ENCODE measurements at places on chromosomes 5 and 9.

GRCh38 chr9:23811633-23812032 is 14.4 kb downstream of the ELAVL2 start:
- no peak for DNase-seq

GRCh38 chr9:131529597-131530545 is 1.2 kb downstream of the UCK1 start:
- no peak for DNase-seq

DNA sequence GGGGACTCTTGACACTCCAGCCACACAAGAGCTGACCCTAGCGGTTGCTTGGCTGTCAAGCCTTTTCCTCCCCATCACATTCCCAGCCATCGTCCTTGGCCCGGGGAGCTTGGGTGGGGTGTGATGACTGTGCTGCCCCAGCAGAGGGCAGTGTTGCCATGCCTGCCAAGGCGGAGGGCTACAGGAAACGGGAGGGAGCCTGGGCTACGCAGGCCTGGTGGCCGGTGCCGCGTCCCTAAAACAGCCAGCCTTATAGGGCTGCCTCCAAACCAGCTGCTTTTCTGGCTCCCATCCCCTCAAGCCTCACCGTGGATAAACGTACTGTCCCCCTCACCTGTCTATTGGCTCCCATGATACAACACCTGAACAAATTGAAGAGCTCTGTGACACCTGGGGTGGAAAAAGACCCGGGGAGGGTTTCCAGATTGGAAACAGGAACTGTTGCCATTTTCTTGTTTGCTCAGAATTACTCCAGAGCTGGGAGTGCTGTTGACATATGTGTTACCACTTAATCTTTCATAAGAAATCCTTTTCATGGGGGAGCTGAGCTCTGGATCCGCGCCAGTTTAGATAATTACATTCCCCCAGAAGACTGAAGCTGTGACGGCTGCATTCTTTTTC is 72.8 kb upstream of the ASTN2 start:
- DNase-seq: peak; percentile 28

- no peak for DNase-seq
Measured at GRCh38 chr5:39400713-39401578, 23.8 kb downstream of the DAB2 start.

- no peak for DNase-seq
Measured at GRCh38 chr5:54803471-54804011, 181.9 kb downstream of the ESM1 start.

- no peak for DNase-seq
Measured at GRCh38 chr5:53873235-53873634, 312.8 kb downstream of the NDUFS4 start.

DNA sequence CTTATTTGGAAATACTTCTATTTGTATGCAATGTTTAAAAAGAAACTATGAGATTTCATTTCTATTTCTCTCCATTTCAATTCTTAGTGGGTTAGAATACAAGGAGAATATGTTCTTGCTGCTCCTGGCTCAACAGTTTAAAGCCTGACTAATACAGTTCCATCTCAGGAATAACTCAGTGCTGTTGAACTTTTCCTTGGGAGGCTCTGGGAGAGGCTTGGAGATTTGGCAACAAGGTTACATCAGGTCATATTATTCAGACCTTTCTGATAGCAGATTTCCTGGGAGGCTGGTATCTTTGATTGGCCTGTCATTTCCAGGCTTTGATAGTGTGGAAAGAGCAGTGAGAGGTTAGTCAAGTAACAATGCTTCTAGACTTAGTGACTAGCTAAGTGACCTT is 481.7 kb upstream of the KLF4 start:
- no peak for DNase-seq

DNA sequence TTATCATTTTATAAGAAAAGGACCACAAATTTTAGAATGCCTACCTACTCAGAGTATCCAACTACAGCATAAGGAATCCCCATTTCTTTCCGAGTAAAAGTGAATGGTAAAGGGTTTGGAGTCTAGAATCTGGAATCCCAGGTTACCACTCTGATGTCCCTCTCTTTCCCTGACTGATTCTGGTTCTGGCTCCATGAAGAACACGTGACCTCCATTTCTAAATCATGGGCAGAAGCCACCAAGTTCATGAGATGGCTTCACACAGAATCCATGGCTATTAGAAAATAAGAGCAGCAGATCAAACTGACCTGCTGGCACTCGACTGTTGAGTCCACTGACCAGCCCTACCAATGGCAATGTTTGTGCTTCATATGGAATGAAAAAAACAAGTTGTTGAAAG is 40.7 kb downstream of the PFDN1 start:
- DNase-seq: no peak

DNA sequence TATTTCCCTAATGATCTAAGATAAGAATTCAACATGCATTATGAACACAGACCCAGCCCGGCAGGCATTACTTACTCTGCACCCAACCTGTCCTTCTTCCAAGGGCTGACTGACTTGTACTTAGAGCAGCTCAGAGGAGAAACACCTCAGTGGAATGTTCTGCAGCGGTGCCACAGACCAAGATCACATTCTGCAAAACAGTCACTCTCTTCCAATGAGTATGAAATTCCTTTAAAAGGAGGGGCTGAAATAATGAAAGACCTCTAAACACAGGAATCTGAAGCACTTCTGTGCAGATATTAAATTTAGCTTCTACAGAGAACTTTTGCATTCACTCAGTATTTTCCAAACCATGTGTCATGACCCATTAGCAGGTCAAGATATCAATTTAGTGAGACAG is 172.9 kb downstream of the ZDHHC21 start:
- DNase-seq: no peak

- peak; percentile 67 for DNase-seq
Measured at GRCh38 chr5:109743770-109744212, 54.1 kb downstream of the MAN2A1 start.

DNA sequence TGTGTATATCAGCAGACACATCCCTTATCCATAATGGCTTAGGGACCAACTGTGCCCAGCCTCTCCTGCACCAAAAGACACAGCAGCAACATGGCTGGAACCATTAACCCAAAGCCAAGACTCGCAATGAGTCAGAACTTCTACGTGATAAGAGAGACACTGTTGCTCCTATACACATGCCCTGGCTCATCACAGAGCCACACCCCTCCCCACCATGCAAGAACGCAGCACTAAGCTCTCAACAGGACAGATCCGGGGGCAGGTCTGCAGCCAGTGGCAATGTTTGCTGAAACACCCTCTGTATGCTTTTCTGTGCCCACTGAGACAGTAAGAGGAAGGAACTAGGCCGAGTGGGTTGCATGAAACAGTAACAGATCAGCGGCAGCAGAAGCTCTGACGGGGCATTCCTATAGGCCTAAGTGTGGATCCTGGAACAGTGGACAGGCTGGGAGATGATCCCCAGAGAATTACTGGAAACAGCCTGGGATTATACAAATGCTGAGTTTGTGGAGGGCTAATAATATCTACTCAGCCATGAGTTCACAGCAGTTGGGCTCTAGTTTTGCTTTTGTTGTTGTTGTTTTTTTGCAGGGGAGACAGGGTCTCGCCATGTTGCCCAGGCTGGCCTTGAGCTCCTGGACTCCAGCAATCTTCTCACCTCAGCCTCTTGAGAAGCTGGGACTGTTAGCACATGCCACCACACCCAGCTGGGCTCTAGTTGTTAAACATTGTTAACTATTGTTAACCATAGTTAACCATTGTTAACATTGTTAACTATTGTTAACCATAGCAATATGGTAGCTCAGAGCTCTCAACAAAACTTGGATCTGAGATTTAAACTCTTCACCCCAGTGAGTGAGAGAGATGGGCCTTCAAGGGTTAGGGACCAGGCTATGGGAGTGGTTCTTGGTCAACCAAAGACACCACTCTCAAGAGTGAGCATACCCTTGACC is 41.0 kb downstream of the B4GALT1 start:
- DNase-seq: no peak

DNA sequence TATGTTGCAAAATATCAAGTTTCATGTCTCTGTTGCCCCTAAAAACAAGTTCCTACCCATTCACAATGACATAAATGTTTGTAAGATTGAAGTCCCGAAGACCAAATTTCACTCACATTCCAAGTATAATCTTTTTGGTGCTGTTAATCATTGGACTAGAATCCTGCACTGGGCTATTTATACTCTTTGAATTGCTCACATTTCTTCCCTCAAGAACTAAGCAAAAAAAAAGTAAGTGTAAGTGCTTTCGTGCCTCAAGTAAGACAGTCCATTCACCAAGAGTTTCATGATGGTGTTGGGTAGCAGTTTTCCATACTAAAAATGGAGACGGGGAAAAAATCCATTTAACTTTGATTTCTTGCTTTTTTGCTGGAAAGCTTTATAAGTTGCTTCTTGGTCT is 242.3 kb downstream of the EBF1 start:
- no peak for DNase-seq

GRCh38 chr5:109483395-109483971 is 73.7 kb upstream of the PJA2 start:
- no peak for DNase-seq

DNA sequence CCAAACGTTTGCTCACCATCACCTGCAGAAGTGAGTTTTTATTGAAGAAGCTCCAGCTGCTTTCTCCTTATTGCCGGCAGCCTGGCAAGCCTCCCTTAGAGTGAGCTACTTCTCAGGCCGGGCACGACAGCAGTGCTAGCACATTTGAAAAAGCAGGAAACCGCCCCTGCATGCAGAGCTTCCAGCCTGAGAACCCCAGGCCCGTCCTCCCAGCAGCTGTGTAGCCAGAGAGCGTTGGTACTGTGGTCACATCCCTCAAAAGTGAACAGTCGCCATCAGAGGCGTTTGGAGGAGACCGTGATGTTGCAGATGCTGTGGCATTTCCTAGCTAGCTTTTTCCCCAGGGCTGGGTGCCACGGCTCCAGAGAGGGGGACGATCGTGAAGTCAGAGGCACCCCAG is 23.5 kb downstream of the SLC25A25 start:
- no peak for DNase-seq

GRCh38 chr5:115494570-115495289 is 49.8 kb downstream of the FEM1C start:
- no peak for DNase-seq

DNA sequence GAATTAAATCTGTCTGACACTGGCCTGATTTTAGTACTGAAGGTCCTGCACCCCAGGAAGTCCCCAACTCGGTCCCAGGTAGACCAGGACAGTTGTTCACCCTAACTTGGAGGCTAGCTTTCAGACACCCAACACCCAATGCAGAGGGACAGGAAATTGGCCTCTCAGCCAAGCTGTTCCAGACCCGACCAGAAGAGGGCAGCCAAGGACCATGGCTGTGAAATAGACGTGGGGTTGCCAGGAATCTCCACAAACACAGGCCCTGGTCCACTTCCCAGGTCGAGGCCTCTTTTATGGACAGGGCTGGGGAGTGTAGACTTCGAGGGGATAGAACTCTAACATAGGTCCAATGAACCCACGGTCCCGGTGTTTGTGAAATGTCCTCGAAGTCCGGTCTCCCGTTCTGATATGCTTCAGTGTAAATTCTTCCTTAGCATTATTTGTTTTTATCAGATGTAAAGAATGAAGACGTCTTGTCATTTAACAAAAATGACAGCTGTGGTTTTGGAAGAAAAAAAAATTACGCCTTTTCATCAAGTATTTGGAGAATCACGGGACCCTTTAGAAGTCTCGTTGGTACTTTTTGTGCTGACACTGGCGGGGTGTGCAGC is 260.3 kb upstream of the ADAMTS16 start:
- DNase-seq: peak; percentile 28

DNA sequence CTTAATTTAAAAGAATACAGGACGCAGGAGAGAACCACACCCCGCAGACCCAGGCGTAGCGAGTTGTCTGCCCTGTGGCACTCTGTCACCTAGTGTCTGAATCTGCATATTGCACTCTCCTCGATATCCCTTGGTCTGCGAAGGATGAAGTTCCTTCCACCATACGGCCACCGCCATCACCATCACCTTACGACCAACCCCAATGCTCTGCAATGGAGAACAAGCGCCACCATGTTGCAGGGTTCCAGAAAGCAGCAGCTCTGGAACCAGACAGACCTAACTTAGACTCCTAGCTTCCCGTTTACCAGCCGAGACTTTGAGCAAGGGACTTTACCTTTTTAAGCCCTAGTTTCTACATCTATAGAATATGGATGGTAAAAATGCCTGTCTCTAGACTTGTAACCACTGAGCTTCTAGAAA is 77.4 kb upstream of the DMRT1 start:
- DNase-seq: peak; percentile 17

DNA sequence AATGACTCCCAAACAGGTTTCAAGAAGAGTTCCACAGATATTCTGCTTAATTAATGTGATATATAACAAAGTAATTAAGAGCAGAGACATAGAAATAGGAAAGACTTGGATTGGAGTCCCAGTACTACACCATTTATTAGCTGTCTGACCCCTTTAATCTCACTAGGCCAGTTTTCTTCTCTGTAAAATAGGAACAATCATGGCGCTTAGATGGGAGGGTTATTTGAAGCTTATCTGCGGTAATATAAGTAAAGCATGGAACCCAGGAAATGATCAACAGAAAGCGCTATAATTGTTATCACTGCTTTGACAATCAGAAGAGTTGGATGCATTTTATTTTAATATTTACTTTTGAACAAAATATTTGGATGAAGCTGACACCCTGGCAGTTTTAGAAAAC is 71.3 kb upstream of the IFNE start:
- no peak for DNase-seq

DNA sequence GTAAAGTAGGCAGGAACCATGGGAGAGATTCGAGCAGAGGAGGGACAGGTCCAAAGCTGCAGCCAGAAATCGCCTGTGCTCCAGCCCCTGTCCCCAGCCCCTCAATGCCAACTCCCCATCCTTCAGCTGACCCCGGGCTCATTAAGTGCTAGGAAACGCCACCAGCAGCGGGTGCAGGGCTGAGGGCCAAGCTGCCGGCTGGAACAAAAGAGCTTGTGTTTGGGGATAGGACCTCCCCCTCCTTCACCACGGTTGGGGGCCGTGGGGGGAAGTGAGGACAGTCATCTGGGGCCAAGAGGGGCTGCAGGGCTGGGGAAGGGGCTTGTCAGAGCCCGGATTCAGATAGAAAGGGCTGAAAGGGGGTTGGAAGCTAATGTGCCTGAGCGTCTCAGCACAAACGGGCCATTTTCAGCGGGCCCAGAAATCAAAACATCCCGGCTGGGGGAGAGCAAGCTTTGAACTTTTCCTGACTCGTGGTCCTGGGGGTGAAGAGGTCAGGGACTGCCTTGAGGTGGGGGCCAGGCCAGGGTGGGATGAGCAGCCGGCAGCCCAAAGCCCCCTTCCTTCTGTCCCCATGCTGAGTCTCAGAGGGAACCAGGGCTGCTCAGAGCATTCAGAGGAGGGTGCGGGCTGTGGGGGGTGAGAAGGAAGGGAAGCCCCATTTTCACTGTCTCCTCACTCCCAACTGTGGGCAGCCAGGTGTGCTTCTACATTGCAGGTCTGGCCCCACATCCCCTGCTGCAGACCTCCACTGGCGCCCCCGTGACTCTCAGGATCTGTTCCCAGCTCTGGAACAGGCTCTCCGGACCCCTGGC is 69.4 kb upstream of the DAB2IP start:
- no peak for DNase-seq

DNA sequence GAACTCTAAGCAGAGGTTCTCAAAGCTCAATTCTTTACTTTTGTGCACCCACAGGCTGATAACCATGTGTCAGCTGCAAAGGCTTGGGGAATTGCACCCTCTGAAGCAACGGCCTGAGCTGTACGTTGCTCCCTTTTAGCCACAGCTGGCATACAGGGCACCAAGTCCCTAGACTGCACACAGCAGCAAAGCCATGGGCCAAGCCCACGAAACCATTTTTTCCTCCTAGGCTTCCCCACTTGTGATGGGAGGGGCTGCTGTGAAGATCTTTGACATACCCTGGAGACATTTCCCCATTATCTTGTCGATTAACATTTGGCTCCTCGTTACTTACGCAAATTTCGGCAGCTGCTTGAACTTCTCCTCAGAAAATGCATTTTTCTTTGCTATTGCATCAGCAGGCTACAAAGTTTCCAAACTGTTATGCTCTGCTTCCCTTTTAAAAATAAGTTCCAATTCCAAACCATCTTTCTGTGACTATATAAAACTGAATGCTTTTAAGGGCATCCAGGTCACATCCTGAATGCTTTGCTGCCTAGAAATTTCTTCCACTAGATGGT is 23.0 kb downstream of the KIAA0825 start:
- DNase-seq: no peak
